ENCODE measurements at places on chromosomes 11 and 22.

DNA sequence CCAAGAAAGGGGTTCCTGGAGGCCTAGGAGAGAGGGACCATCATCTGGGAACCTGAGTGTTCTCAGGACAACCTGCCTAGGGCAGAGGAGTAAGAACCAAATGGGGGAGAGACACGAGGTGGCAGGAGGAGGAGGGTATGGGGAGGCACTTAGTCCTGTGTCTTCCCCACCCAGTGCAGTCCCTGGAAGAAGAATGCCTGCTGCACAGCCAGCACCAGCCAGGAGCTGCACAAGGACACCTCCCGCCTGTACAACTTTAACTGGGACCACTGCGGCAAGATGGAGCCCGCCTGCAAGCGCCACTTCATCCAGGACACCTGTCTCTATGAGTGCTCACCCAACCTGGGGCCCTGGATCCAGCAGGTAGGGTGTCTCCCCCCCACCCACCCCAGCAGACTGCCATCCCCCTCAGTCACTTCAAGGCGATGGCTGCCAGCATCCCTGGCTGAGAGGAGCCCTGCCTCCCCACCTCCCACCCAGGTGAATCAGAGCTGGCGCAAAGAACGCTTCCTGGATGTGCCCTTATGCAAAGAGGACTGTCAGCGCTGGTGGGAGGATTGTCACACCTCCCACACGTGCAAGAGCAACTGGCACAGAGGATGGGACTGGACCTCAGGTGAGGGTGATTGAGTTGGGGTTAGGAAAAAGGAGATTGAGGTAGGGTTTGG, 3.7 kb upstream of the INPPL1 start:
- no peak for DNase-seq

GRCh38 chr22:26367402-26368245, 61.4 kb upstream of the ASPHD2 start:
- DNase-seq, result no peak

DNA sequence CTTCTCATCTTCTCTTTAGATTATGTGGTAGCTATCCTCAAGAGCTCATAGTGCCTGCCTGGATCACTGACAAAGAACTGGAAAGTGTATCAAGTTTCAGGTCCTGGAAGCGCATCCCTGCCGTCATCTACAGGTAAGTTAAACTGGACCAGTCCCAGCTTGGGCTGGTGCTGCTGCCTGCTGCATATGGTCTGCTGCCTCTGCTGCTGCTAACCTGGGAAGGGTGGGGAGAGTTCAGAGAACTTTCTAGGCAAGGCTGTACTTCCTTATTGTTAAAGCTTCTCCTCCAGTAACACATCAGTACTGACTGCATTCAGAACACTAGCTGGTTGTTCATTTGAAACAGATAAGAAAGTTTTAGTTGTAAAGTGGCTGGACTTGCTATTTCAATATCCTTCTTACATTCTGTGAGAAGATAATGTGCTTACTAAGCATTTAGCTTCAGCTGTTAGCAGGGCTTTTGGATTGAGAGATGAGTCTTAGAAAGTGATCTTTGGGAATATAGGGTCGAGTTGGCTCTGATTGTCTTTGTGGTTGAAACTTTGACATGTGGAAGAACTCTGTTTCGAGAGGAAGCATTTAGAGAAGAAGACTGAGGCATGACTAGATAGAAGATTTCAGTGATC, 77.3 kb upstream of the HORMAD2 start:
- no peak for DNase-seq

GRCh38 chr11:69500285-69501120, 19.0 kb downstream of the LINC01488 start:
- no peak for DNase-seq

GRCh38 chr22:27424319-27424718, 377.2 kb downstream of the MN1 start:
- DNase-seq, result no peak

All from ascending aorta (tissue), 2 donors.